ENCODE measurements at places on chromosomes 13 and 19. TPM values are rescaled to one million over a fixed set of nuclear protein-coding genes. Genes with fewer than 3 reads are reported as not detected.

DNA sequence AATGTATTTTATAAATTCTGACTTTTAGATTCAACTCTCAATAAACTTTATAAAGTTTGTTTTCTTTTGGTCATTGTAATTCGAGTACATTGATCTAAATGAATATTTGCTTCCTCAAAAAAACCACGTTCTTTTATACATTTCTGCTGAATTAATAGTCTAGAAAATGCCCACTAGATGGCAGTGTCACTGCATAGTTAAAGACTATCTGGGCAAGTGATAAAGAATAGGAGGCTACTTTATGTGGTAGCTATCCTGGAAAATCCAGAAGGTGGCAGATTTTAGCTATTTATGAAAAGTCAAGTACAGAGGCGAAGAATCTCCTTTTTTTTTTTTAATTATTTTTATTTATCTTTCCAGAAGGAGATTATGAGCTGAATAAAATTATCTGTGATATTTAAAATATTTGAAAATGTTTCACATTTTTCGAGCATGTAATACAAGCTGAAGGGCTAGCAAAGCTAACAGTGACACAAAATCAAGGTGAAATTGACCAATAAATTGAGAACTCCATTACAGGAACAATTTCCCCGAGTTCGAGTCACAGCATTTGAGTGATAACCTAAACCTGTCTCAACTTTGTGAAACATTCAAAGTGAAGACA lies 221.8 kb downstream of the OLFM4 start:
- no peak for DNase-seq

GRCh38 chr13:19957320-19958154 lies 990 bp upstream of the ZMYM2 start:
- DNase-seq, result peak; percentile 65

DNA sequence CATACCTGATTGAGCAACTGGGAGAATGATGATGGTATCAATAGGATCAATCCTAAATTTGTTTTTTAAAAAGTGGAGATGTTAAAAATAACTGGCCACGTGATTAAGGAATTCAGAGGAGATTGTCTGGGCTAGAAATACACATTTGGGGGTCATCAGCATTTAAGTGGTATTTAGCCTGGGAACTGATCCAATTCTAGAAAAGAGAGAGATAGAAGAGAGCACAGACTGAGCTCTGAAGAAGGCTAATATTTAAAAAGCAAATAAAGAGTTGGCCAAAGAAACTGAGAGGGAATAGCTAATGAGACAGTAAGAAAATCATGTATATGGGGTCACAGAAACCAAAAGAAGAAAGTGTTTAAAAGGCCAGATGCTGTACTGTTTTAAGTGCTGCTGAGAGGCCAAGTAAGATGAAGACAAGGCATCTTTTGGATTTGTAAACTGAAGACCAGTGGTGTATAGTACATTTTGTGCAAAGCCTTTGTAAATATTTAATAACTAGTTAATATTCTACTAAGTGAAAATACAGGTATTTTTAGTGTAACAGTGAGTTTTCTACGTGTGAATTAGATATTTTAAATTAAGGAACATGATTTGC lies 40.2 kb downstream of the UBL3 start:
- DNase-seq, result no peak

The CDX2 gene
- not detected for total RNA-seq

The NANOS3 gene
- not detected for total RNA-seq

DNA sequence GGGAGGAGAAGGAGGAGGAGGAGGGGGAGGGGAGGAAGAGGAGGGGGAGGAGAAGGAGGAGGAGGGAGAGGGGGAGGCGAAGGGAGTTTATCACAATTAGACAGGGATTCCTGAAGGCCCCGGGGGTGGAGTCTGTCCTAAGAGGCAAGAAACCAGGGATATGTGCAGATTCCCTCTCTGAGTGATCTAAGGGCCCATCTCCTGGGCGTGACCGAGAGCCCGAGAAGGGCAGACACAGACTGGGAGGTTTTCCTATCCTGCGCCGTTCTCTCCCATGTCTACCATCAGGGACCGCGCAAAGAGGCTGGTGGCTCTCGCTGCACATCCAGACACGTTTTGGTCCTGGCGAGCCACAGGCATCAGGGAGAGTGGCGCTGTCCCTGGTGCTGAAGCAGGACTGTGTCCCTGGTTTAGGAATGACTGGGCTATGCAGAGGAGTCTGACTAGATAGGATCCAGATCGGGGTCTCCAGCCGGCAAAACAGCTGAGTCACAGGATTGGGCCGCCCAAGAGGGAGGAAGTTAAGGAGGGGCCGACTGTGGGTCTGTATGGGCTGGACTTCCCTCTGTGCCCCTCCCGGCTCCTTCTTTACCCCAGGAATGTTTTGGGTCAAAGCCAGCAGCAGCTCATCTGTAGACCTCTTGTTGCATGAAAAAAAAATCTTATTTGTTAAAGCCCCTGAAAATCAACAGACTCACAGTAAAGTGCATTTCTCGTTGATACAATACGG lies 17.9 kb upstream of the ZNF175 start:
- peak; percentile 58 for DNase-seq

- no peak for DNase-seq
Measured at GRCh38 chr19:10976131-10976892, 15.5 kb downstream of the SMARCA4 start.

DNA sequence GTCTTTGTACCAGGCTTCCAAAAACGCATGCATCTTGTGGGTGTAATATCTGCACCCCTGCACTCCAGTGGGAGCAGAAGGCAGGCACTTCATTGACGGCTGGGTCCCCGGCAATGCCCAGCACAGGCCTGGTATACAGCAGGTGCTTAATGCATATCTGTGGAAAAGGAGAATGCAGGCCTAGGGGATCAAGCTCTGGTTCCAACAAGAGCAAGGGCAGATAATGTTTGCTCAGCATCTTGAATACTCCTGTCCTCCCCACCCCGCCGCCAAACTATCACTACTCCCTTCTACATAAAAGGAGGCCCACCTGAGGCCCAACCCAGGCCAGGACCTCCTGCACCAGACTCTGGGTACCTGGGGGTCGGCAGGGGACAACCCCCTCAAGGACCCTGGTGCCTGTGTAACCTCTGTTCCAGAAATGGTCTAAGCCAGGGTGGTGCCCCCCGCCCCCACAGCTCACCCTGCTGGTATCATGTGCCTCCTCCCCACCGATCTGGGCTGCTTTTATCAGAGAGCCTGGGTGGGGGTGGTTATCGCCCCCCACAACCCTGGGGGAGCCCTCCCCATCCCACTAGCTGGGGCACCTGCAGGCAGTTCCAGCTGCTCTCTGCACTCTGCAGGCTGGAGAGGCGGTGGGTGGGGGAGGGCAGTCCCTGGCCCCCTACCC lies 4.8 kb downstream of the KLF16 start:
- no peak for DNase-seq

DNA sequence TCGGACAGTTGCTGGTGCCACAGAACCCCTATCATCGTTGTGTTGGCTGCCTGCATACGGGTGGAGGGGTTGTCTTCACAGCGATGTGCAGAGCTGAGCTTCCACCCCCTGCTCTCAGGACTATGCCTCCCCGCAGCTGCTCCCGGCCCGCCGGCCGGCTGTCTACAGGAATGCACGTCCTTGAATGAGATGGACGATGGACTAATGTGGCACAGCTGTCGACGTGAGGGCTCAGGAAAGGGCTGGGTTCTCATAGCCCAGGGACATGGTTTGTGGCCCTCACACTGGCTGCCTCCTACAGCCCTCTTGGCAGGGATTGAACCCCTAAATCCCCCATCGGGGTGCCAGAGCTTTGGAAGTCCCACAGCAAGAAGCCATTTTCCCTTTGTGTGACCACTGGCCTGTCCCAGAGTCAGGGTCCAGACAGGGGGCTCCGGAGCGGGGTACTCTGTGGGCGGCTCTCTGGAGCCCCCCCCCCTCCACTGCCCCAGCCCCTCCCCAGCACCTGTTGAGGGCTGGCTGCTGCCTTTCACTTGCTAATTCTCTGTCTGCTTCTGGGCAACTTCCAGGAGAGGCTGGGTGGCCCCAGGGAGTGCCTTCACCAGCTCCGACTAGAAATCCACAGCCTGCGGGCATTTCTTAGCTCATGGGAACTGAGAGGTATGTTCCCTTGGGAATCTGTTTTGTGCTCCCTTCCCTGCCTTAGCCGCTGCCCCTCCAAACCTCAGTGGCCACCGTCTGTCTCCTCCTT lies 40.2 kb downstream of the TSSK6 start:
- DNase-seq, result no peak

- no peak for DNase-seq
Measured at GRCh38 chr13:73040968-73041596, 17.7 kb upstream of the KLF5 start.

- DNase-seq, result no peak
Measured at GRCh38 chr19:38801359-38802095, 11.2 kb downstream of the LGALS4 start.

GRCh38 chr13:79496188-79496587 lies 15.2 kb downstream of the NDFIP2 start:
- no peak for DNase-seq

The FBXO27 gene
- 14.6 TPM for total RNA-seq

The MCF2L gene
- 12.8 TPM for total RNA-seq

The CYP4F2 gene
- total RNA-seq, result not detected

DNA sequence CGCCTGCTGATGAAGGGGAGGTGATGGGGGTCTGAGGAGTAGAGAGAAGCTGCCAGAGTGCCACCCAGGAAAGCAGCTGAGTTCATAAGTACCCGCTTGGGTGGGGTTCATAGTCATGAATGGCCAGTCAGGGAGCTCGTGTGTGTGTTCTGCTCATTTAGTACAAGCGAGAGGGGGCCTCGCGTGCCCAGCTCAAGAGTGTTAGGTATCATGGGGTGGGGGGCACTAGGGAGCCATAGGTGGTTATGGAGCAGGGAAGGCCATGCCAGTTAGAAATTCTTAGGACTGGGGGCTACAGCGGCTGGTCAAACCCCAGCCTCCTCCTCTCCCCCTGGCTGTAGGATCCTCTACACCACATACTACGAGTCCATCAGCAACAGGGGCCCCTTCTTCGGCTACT lies 46.8 kb downstream of the CD320 start:
- no peak for DNase-seq

DNA sequence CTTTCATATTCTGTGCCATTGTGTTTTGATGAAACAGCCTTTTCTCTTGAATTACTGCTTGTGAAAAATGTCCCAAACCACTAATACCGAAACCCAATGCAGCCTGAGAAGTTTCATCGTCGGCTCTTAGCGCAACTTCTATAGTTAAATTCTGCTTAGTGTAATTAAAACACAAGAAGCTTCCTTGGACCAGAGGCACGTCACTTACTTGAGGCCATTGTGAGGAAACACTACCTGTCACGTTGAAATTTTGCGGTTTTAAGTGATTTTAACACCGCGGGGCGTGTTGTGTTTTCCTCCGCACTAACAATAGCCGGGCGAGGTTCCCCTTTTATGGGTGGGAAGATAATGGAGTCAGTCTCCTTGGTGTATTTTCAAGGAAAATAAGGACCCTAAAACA lies 70.9 kb downstream of the GGACT start:
- DNase-seq, result no peak

DNA sequence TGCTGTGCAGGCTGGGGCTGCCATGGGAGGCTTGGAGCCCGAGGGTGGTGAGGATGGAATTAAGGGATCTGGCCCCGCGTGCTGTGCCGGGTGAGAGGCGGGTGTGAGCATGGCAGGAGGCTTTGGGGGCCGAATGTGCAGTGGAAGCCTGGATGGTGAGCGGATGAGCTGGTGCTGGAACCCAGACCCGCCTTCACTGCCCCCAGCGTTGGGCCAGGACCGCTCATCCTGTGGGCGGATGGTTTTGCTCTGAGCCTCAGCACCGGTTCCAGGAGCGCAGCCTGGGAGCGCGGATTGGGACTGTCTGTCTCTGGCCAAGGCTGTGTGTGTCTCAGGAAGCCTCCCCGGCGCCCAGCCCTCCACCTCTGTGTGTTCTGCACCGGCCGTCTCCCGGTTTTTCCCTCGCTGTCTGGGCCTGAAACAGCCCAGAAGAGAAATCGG lies 16.7 kb downstream of the KDM4B start:
- no peak for DNase-seq

The RYR1 gene
- total RNA-seq, result 3.5 TPM

- no peak for DNase-seq
Measured at GRCh38 chr19:570937-571565, 1.3 kb upstream of the BSG start.

The CEACAM7 gene
- total RNA-seq, result not detected

The ZNF837 gene
- 0.48 TPM for total RNA-seq

DNA sequence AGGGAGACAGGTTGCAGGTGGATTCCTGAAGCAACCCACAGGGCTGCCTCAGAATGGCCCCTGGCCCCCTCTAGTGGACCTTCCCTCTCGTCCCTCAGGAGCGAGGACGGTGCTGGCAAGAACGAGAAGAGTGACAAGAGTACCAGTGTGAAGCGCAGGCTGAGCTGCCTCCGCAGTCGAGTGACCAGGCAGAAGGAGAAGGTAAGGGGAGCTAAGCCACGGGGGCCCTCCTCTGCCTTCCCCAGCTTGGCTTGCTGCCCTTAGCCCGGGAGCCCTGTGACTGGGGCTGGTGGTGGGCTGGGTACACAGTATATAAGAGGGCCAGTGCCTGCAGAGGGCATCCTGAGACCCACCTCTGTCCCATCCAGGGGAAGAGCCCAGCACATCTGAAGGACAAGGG lies 34.0 kb downstream of the ARHGEF18 start:
- DNase-seq, result no peak

The STOML3 gene
- total RNA-seq, result not detected

Data from omental fat pad (tissue), 4 donors.